Stimulated activated CD4-positive, alpha-beta T cell treated with anti-CD3 and anti-CD28 coated beads, Interleukin-4, amount 100 ng/mL, for 48 hours (primary cell): ENCODE measurements at places on chromosomes 4 and X.

DNA sequence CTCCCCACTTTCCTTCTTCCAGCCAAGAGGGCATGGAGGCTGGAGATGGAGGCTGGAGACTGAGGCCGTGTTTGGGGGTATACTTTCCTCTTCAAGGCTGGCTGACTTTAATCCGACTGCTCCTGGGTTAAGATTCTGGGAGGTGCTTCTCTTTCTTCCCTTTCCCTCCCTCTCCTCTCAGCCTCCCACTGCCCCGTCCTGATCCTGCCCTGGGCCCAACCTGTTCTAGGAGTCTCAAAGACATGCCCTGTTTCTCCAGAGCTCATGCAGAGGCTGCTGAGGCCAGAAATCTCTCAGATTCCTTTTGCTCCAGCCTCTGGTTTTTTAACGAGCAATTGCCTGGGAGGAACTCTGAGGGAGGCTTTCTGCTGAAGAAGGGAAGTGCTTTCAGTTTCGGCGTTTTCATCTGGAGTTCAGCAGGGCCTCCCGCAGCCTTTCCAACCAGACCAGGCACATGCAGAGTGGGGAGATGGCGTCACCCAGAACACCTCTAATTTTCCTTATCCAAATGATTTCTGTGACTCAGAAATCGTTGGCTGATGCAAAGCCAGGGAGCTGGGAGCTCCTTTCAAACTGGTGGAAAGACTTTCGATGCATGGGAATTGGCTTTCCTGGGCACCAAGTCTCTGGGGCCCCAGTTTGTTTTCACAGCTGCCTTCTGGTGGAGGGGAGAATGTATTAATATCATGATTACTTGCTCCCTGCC, 34.5 kb upstream of the FAM9C start:
- no peak for DNase-seq

DNA sequence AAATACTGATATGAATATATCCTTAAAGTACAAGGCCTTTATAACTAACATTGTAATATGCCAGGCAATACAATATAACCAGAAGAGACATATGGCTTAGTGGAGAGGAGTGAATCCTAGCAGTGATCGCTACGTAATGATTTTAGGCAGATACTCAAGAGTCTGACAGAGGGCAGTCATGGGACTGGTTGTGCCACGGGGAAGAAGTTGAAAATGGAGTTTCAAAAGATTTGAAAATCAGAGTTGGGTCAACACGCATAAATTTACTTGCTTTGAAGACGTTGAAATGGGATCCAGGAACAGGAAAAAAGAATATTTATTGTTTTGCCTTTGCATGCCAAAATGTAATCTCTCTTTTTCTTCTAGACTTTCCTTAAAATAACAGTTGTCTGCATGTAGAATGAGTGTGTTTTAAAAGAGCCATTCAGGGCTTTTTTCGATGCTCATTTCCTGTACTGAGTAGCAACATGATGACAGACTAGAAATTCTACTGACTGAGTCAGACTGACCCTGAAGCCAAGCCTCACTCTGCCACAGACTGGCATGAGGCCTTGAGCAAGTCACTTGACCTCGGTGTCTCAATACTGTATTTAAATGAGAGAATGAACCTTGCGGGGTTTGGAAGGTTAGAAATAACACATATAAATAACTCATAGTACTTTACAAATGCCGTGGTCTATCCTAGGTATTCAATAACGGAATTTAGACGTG, 8.1 kb upstream of the SMS start:
- DNase-seq: no peak

GRCh38 chrX:129525162-129525561, 1.9 kb upstream of the SMARCA1 start:
- DNase-seq: no peak

GRCh38 chrX:7283741-7284140, 135.8 kb upstream of the PUDP start:
- no peak for DNase-seq

GRCh38 chrX:150094375-150094774, 156.1 kb upstream of the EOLA2 start:
- no peak for DNase-seq

GRCh38 chr4:5398056-5398455, 310.3 kb downstream of the EVC2 start:
- DNase-seq: no peak

- no peak for DNase-seq
These were observed 28.2 kb downstream of the ATP8A1 start for GRCh38 chr4:42628740-42629139.

DNA sequence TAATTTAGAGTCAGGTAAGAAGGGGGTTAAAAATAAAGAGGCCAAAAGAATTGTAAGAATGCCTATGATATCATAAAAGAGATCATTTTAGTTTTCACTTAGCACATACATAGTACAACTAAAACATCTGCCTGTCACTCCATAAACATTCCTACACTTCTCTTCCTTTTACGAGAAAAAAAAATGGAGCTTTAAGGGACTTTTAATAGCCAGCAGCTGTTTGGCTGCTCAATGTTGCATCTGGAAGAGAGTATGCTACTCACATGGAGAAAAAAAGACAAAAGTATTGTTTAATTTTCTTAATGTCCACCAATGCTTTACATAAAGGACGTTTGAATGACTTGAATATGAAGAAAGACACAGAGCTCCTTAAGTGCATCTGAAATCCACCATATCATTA, 48.7 kb upstream of the TNIP3 start:
- no peak for DNase-seq
